Suppressor macrophage (primary cell): ENCODE measurements at places on chromosomes 1 and 21.
A peak's percentile ranks its signal among the peaks of the same experiment; 100 is the strongest.

DNA sequence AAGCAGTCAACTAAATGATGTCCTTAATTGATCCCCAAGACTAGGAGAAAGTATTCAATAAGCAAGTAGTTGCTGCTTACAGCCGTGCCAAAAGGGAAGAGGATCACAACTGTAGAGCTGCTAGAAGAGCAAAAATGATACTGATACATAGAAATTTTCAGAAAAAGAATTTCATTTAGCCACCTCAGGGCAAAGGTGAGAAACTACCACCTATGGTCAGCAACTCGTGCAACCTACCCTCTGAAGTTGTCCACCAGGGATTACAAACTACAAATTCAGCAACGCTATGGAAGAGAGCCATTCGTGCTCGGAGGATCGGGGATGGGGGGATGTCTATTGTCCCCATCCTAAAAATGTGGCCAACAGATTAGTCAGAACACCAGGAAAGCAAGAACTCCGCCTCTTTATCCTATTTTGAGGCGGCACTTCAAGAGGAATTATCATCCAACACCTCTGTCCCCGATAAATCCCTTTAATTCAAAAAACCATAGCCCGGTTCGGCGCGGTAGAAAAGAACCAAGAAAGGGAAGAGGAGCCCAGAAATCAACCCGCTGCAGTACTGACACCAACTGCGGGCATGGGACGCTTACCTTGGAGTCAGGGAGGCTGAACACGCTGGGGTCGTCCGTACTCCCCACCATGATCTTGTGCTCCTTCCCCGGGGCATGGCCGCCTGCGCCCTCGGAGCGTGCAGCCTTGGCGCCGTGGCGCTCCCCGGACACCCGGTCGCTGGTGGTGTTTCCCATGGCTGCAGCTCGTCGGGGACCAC, 687 bp downstream of the PRKAB2 start:
- peak; percentile 11 for DNase-seq

GRCh38 chr1:2415801-2416208, 3.4 kb upstream of the PEX10 start:
- no peak for DNase-seq

DNA sequence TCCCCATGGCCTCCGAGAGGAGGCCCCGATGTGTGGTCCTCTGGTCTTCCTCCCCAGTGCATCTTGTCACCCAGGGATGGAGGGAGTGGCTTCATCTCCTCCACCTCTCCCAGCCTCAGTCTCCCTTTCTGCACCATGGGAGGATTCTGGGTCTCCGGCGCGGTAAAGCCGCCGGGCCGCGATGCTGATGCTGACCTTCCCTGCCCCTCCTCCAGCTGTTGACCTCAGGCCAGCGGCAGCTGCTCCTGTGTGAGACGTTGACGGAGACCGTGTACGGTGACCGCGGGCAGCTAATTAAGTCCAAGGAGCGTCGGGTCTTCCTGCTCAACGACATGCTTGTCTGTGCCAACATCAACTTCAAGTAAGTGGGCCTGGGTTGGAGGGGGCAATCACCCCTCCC, 92.6 kb downstream of the ARHGEF10L start:
- DNase-seq = no peak

DNA sequence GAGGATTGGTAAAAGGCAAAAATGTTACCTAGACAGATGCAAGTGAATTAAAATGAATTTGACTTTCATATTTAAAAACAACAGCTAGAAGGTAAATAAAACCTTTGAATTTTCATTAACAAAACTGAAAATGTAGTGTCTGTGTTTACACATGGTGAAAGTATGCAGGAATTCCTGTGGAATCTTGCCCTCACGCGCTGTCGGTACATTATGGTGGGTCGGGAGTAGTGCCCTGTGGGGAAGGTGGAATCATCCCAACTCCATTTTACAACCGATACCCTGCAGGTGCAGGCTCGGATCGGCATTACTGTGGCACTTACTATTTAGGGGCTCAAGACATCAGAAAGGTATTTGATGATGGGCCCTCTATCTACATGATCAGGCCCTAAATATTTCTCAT, 197.2 kb upstream of the MAP1LC3C start:
- DNase-seq = no peak

DNA sequence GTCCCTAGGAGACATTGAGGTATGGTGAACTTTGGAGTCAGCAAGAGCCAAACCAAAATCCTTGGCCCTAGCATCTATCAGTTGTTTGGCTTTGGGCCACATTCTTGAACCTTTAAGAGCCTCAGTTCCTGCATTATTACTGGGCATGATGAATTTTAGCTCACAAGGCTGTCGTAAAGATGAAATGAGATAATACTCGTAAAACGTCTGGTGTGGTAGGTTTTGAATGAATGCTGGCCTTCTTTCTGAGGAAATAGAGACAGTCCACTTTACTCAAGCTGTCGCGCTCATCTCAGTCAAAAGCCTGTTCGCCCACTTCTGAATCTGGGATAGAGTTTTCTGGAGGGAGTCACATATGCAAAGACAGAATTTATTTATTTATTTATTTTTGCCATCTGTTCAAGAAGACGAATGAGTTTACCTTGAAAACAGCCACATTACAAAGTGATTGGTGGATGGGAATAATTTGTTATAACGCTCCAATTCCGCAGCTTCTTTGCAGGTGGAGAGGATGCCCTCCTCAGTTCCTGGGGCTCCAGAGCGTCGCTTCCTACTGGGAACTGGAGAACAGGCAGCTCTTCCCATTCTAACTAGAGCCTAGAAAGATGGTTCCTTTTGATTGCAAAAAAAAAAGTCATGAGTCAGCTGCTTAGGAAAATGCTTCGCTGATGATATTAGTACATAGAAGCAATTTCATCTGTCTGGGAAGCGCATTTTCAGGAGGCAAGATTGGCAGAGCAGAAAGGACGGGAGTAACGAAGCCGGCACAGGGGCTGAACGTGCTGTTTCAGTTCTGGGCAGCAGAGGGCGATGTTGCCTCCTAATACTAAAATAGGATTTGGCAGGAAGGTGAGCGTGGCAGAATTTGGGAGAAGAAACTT, 49.9 kb upstream of the CYP2J2 start:
- peak; percentile 75 for DNase-seq

DNA sequence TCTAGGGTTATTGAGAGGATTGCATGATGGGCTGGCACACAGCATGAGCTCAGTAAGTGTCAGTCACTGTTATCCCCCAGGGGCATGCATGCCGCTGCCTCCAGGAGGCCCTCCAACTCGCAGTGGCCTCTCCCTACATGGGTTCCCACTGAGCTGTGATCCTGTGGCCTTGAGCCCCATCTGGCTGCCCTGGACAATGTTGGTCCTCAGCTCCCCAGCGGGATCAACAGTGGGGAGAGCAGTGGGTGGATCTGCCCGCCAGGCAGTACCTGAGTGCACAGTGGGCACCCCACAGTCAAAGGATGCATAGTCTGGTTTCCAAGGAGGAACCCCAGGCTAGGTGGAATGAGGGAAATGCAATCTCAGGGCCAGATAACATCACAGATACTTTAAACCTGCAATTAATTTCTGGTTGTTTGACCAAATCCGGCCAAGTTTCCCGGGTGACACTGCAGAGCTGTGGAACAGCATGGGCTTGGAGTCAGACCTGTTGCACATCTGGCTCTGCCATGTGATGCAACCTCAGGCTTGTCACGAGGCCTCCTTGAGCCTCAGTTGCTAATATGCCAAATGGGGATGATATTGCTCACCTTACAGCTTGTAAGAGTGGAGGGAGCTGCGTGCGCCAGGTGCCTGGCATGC, 9.3 kb downstream of the PADI3 start:
- no peak for DNase-seq

- DNase-seq = no peak
These were observed 47.4 kb downstream of the GFI1 start for GRCh38 chr1:92439291-92439690.

DNA sequence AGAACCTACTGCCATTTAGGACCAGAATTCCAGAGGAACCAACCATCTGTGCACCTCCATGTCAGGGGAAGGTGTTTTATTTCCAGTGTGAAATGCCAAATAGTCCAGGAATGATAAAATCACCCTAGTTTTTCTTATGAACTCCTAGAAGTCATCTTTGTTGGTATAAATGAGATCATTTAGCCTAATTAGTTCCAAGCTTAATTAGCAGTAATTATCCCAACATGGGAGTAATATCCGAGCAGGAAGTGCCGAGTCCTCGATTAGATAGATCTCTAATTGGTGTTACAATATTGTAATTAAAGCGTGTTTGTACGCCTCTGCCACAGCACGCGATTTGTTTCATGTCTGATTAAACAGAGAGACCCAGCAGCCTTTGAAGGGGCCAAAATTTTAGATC, 33.1 kb downstream of the BCL9 start:
- no peak for DNase-seq

DNA sequence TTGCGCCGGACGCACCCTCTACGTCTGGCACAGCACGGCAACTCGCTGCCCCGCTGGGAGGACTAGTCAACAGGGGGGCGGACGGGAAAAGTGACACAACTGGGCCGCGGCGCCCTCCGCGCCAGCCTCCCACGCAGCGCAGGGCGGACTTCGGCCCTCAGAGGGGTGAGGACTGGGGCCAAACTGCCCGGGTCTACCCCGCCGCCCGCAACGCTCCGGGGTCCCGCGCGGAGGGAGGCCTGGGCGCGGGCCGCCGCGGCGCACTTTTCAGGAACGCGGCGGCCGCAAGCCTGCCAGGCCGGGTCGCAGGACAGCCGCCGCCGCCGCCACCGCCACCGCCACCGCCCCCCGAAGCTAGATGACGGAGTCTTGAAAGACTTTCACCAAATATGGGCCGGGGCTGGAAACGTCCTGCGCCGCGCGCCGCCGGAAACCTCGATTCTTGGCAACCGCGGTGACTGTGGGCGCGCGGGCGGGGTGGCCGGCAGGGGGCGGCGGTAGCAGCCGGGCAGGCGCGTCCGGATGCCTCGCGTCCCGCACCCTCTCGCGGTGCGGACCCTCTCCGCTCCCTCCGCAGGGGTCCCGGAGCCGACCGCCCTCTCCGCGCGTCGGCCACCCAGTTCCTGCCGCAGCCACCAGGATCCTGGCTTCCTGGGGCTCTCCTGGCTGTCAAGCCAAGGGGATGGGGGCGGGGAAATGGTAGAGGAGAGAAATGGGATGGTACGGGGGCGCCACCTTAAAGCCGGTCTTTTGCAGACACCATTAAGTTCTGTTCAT, 3.7 kb upstream of the CCN1 start:
- peak; percentile 52 for DNase-seq

- DNase-seq = no peak
These were observed 10.9 kb upstream of the RCAN3 start for GRCh38 chr1:24491577-24492360.
